ENCODE measurements at places on chromosomes 3 and 15.

GRCh38 chr15:82999426-82999825 is 12.0 kb downstream of the C15orf40 start:
- no peak for DNase-seq

DNA sequence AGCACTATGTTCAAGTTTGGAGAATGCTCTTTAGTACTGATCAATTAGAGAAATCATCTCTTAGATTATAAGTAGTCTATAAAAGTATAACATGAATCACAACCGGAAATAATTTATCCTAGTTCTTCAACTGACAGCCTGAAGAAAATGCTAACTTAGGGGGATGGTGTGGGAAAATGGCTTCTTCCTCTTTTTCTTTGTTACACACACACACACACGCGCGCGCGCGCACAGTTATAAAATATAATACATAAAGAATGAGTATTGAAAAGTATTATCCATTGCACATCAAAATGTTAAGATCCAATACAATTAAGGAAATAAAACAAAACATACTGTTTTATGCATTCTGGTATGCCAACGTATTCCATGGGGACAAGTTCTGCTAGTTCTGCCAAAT is 11.2 kb upstream of the GTF2A2 start:
- DNase-seq: no peak

DNA sequence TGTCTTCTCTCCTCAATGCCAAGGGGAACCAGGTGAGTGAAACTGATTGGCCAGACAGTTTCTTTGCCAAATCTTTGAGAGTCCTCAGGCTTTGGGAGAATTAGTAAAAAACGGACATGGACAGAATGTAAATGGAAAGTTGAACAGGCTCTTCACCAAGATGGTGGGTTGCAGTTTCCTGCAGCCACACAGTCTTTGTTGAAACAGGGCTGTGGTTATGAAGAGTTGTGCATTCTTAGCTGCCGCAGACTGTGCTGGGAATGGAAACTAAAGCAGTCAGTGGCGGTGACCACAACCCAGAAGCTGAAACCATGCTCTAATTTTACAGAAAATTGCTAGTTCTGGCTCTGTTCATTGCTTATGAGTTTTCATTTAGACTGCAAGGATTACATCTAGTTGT is 42.1 kb upstream of the TASOR start:
- no peak for DNase-seq

GRCh38 chr15:92165001-92165346 is 228.7 kb upstream of the ST8SIA2 start:
- DNase-seq: no peak

- DNase-seq: peak; percentile 43
Measured at GRCh38 chr3:11551036-11551435, 92.7 kb downstream of the VGLL4 start.

- no peak for DNase-seq
Measured at GRCh38 chr15:75606711-75607699, 18.5 kb downstream of the SNUPN start.

DNA sequence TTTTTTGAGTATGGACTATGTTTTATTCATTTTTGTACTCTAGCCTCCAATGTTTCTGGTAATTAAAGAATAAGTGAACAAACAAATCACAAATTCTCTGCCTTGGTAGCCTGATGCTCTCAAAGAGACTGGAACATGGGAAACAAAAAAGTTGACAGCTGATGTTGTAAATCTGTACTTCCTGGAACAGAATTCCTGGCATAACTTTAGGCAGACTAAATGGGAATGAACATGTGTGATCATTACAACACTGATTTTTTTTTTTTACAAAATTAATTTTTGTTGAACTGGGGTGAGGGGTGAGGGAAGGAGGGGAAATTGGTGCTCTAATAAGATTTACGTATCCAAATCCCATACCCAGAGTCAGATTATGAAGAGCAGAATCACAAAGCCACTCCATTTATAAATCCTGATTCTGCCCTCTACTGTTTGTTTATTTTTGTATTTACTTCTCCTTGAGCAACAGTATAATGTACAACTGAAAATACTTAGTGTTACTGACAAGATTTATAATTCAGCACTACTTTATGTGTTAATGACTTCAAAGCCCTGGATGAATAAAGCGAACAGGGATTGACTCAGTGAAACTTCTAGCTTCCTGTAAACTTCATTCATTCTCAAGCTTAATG is 165.0 kb downstream of the FRMD5 start:
- DNase-seq: no peak

DNA sequence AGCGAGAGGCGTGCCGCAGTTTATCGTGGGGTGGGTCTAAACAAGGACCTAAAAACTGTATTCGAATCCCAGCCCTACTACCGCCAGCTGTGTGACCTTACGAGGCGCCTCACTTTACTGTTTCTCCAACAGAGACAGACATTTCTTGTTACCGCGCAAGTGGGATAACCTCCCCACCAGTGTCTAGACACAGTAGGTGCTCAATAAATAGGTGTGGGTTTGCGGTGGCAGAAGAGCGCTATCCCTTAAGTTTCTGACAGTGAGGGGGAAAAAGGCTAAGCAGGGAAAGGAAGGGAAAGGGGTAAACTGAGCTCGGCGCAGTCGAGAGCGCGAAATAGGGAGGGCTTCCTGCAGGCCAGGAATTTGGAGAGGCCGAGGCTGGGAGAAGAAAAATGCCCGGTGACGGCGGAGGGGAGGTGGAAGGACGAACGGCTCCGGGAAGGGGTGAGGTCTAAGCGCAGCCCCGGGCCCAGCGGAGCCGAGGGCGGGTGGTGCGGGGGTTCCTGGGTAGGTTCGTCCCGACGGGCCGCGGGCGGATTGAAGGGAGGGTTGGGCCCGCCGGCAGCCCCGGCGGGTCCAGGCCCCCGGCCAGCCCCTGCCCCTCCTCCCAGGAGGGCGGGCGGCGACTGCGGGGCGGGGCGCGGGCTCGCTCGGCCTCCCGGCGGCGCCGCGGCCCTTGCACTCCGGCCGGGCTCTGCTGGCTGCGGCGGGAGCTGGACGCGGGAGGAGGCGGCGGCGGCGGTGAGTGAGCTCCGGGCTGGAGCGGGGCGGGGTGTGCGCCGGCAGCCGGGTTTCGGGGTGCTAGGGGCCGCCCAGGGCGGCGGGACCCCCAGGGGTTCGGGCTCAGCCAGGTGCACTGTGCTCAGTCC is at the start of gene CGNL1:
Gene CGNL1 (plus strand): TSS at position 679 of the 869 bp plus-strand sequence. CDS start 61,495 bp downstream, outside the sequence.
- DNase-seq: peak; percentile 50

GRCh38 chr3:25768851-25769250 is 14.4 kb downstream of the NGLY1 start:
- no peak for DNase-seq

- no peak for DNase-seq
Measured at GRCh38 chr3:190305406-190305805, 16.8 kb downstream of the CLDN1 start.

GRCh38 chr3:107431246-107432012 is 54.2 kb downstream of the CCDC54 start:
- peak; percentile 85 for DNase-seq

DNA sequence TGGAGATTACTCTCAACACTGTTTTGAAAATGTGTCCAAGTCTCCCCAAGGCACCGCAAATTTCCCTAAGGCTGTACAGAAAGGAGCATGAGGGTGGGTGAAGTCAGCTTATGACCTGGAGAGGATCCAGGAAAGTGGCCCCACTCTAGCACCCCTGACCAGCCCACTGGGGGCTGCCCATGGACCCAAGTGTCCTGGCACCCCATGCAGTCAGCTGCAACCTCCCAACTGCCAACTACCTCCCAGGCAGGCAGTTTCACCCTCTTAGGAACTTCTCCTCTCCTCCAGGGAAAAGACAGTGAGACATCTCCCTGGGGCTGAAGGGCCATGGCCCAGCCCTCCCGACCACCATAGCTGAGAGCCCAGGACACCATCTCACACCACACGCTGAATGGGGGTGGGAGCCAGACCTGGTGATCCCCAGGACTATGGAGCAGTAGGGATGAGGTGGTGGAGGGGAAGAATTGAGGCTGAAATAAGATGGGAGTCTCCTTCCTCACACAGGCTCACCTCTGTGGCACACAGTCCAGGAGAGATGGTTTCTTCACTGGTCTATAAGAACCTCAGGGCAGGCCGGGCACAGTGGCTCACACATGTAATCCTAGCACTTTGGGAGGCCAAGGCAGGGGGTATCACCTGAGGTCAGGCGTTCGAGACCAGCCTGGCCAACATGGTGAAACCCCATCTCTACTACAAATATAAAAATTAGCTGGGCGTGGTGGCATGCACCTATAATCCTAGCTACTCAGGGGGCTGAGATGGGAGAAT is 104.4 kb downstream of the DAPK2 start:
- DNase-seq: no peak

- no peak for DNase-seq
Measured at GRCh38 chr3:180466401-180467011, 135.5 kb upstream of the TTC14 start.

GRCh38 chr15:25224396-25224795 is 214.4 kb downstream of the UBE3A start:
- DNase-seq: no peak

GRCh38 chr15:81049835-81050234 is 49.1 kb downstream of the TLNRD1 start:
- no peak for DNase-seq

DNA sequence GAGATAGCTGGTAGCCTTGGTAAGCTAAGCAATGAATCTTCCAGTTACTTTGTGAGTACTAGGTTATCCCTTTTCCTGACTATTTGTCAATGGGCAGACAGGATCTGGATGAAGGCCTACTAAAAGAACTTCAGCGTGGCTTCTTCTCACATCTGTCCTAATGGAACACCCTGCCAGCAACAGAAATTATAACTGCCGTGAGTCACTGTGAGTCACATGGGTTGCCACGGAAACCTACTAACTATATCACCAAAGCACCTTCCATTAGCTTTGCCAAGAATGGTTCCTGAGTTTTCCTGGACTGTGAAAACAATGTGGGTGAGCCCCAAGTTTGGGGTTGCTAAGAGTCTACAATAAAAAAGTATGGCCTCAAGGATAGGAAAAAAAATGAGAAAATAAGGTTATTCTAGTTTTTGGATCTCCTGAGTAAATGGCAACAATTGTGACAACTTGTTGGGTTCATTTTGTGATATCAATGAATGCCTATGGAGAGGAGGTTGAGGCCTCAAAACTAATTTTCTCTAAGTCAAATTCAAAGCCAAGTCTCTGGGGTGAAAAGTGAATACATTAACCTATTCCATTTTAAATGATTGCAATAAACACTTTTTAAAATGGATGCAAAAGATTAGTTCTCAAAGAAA is 195.1 kb upstream of the ICE2 start:
- DNase-seq: peak; percentile 65

DNA sequence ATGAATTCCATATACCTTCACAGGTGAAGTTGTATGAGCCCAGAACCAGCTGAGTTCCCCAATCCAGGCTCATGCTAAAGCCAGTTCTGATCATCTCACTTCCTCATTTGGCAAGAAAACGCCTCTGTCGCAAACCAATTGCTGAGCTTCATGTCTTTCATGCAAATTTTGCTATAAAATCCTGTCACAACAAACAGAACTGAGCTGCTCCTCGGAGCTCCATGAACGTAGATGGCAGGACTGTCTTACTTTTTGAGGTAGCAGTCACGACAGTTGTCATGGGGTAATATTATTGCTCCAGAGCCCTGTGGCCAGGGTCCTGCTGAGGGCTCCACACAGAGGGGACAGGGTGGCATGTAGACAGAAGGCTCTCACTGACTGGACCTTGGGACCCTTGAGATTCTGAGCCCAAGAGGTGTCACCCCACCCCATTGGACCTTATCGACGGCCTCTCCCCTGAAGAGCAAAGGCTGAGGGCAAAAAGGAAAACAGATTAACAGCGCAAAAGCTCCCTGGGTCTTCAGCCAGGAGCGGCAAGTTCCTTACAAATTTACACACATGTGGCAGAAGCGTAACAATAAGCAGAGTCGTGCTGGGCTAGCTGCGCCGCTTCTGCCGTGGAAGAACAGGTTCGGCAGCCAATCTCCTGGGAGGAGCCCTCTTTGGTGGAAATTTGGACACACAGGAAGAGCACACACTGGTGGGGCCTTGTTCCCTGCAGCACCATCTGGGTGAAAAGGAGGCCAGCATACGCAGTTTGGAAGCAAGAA is 249.2 kb downstream of the OPA1 start:
- no peak for DNase-seq

DNA sequence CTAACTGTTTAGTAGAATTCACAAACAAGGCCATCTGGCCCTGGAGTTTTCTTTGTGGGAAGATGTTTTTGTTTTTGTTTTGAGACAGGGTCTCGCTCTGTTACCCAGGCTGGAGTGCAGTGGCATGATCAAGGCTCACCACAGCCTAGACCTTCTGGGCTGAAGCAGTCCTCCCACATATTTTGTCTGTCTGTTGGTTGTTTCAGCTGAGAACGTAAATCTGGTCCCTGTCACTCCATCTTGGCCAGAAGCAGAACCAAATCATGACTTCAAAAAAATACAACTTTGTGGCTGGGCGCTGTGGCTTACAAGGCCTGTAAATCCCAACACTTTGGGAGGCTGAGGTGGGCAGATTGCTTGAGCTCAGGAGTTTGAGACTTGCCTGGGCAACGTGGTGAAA is 27.1 kb downstream of the MRAS start:
- DNase-seq: no peak

DNA sequence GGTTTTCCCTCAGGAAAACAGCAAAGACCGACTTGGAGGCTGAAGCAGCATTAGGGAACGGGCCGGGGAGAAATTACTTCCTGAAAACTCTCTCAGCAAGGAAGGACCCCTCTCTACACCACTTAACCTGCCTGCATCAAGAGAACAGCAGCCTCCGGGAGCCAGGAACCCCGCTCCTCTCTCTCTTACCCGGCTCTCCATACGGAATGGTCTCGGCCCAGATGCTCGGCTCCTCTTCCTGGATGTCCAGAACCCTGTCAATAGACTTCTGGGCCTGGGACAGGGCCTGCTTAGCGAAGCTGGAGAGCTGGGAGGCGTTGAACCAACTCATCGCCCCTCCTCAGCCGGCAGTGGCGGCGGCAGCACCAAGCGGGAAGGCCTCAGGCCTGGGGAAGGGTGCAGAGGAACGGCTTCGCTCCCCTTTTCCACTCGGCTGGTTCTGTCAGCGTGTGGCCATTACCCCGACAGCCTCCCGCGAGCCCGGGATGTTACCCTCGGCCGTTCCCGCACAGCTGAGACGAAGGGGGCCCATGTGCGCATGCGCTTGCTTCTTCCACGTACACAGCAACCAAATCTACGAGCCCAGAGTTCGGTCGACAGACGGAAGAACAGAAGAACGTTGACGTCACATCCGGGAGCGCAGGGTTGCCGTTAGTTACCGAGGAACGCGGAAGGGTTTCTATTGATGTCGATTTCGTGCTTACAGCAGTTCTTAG is at the start of gene TMF1:
Gene TMF1 (minus strand): TSS at position 578 of the 716 bp plus-strand sequence. CDS start 247 bp downstream, at position 331.
- peak; percentile 99 for DNase-seq
